ENCODE measurements at places on chromosomes 5 and 9. TPM values are rescaled to one million over a fixed set of nuclear protein-coding genes. Genes with fewer than 3 reads are reported as not detected.

The TAS2R1 gene
- not detected for total RNA-seq

The PRRX2 gene
- 2.5 TPM for total RNA-seq

The MARCOL gene
- total RNA-seq = not detected

The SLCO4C1 gene
- 29.5 TPM for total RNA-seq

The TEX48 gene
- not detected for total RNA-seq

The SEMA6A gene
- 44.3 TPM for total RNA-seq

DNA sequence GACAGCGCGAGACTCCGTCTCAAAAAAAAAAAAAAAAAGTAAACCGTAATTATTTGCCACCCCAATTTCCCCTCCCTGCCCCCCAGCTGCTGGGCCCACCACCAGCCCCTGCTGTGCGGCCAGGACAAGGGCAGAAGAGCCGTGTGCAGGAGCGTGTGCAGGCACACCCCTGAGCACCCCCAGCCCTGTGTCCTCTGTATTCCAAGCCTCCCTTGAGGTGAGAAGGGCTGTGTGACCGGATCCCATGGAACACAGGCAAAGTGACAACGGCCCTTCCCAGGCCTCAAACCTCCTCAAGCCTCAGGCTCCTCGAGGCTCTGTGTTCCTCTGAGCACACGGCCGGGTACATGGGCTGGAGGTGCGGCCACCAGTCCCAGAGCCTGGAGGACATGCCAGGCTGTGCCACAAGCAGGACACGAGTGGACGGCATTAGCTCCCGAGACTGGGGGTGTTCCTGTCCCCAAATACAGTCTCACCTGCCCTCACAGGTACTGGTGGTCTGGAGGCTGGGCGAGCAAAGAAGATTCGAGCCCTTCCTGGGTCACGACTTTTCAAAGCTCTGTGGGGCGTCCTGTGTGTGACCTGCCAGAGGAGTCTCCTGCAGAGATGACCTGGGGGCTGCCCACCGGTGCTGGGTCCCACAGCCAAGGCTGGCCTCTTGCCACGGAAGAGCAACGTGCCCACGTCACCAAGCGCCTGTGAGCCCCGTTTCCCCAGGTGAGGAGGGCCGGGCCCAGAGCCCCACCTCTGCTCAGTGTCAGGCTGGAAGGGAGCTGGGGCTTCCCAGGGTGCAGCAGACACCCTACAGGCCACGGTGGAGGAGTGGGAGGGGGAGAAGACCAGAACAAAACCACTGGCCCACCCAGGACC is 47.1 kb upstream of the SIMC1 start:
- H3K27me3 ChIP-seq = peaks cover 14% of the 10 kb centered on the region
- no peak overlapping the region for H3K4me3 ChIP-seq
- H3K4me1 ChIP-seq = peaks cover 4% of the 10 kb centered on the region
- no peak overlapping the region for H3K27ac ChIP-seq

DNA sequence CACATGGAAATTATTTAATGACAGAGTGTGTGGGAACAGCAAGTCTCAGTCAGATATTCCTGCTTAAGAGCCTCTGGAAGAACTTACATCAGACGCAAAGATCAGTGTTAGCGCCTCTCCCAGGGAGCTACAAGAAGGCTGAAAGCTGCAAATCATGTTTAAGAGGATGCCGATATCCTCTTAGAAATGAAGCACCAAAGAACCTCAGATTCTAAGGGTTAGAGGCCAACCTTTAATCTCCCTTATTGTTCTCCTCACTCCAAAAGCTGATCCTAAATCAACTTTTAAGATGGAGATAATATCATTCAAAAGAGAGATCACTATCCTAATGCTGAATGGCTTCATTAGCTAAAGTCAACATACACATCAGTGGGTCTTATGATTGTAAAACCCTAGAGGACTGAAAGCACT is 160.6 kb downstream of the NFIB start:
- H3K36me3 ChIP-seq = no peaks in the 10 kb centered on the region
- no peak overlapping the region for H3K4me3 ChIP-seq
- no peak for DNase-seq

DNA sequence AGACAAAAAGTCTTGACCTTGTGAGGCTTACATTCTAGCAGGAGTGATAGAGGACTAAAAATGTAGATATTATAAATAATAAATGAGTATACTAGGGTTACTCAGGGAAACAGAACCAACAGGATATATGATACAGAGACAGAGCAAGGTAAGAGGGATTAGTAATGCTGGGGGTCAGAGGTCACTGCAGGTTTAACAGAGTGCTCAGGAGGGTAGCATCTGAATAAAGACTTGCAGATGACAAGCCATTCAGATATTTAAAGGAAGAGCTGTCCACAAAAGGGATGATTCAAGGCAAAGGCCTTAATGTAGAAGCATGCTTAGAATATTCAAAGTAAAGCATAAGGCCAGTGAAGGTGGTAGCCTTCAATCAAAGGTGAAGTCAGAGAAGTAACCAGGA is 65.6 kb upstream of the SEMA6A start:
- no peak overlapping the region for H3K4me3 ChIP-seq
- no peak overlapping the region for H3K27ac ChIP-seq
- DNase-seq = no peak
- H3K27me3 ChIP-seq = no peaks in the 10 kb centered on the region
- H3K4me1 ChIP-seq = no peaks in the 10 kb centered on the region
- H3K36me3 ChIP-seq = no peaks in the 10 kb centered on the region

DNA sequence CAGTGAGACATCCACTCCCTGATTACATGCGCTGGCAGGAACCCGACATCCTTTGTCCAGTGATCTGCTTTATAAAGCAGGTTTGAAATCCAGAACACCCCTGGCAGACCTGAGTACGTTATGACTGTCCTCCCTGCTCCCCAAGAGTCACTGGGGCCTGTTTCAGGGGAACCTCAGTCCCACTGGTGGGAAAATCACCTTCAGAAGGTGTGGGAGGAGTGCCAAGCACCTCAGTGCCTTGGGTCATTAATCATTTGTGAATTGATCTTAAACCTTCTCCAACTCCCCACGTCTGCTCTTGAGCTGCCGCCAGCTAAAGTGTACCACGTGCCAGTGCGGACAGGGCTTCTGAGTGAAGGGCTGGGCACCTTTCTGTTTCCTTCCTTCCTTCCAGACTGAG is 16.2 kb downstream of the SLC6A3 start:
- H3K4me1 ChIP-seq = no peaks in the 10 kb centered on the region
- no peak overlapping the region for H3K4me3 ChIP-seq
- H3K36me3 ChIP-seq = no peaks in the 10 kb centered on the region
- no peak overlapping the region for H3K27ac ChIP-seq
- no peak for DNase-seq
- H3K27me3 ChIP-seq = no peaks in the 10 kb centered on the region

- H3K27ac ChIP-seq = no peak overlapping the region
- peaks cover 16% of the 10 kb centered on the region for H3K36me3 ChIP-seq
- no peaks in the 10 kb centered on the region for H3K27me3 ChIP-seq
- peaks cover 17% of the 10 kb centered on the region for H3K4me1 ChIP-seq
- DNase-seq = no peak
Observed at GRCh38 chr5:80205846-80206245, 50.0 kb downstream of the SERINC5 start.

GRCh38 chr9:94870465-94870792 is 143.9 kb downstream of the AOPEP start:
- H3K4me3 ChIP-seq = no peak overlapping the region
- DNase-seq = no peak
- H3K4me1 ChIP-seq = peaks cover 79% of the 10 kb centered on the region
- no peak overlapping the region for H3K27ac ChIP-seq

GRCh38 chr9:9846557-9846956 is 766.2 kb downstream of the PTPRD start:
- DNase-seq = no peak
- H3K4me1 ChIP-seq = no peaks in the 10 kb centered on the region
- no peak overlapping the region for H3K27ac ChIP-seq
- H3K27me3 ChIP-seq = no peaks in the 10 kb centered on the region
- H3K36me3 ChIP-seq = no peaks in the 10 kb centered on the region
- H3K4me3 ChIP-seq = no peak overlapping the region

- DNase-seq = peak; percentile 40
- H3K4me3 ChIP-seq = no peak overlapping the region
- no peaks in the 10 kb centered on the region for H3K36me3 ChIP-seq
- no peak overlapping the region for H3K27ac ChIP-seq
- peaks cover 22% of the 10 kb centered on the region for H3K27me3 ChIP-seq
- H3K4me1 ChIP-seq = peaks cover 6% of the 10 kb centered on the region
Observed at GRCh38 chr5:1203311-1203967, 2.0 kb downstream of the SLC6A19 start.

- DNase-seq = no peak
- no peaks in the 10 kb centered on the region for H3K4me1 ChIP-seq
- H3K27me3 ChIP-seq = no peaks in the 10 kb centered on the region
Observed at GRCh38 chr5:169176709-169177694, 123.9 kb downstream of the SLIT3 start.

GRCh38 chr9:94160594-94161501 is 76.6 kb downstream of the PTPDC1 start:
- H3K36me3 ChIP-seq = no peaks in the 10 kb centered on the region
- H3K27ac ChIP-seq = no peak overlapping the region
- DNase-seq = no peak
- H3K4me3 ChIP-seq = no peak overlapping the region
- peaks cover 23% of the 10 kb centered on the region for H3K4me1 ChIP-seq
- no peaks in the 10 kb centered on the region for H3K27me3 ChIP-seq

GRCh38 chr5:41270423-41271251 is 57.3 kb upstream of the C6 start:
- no peak overlapping the region for H3K4me3 ChIP-seq
- H3K36me3 ChIP-seq = no peaks in the 10 kb centered on the region
- no peaks in the 10 kb centered on the region for H3K27me3 ChIP-seq
- H3K4me1 ChIP-seq = no peaks in the 10 kb centered on the region
- H3K27ac ChIP-seq = no peak overlapping the region

DNA sequence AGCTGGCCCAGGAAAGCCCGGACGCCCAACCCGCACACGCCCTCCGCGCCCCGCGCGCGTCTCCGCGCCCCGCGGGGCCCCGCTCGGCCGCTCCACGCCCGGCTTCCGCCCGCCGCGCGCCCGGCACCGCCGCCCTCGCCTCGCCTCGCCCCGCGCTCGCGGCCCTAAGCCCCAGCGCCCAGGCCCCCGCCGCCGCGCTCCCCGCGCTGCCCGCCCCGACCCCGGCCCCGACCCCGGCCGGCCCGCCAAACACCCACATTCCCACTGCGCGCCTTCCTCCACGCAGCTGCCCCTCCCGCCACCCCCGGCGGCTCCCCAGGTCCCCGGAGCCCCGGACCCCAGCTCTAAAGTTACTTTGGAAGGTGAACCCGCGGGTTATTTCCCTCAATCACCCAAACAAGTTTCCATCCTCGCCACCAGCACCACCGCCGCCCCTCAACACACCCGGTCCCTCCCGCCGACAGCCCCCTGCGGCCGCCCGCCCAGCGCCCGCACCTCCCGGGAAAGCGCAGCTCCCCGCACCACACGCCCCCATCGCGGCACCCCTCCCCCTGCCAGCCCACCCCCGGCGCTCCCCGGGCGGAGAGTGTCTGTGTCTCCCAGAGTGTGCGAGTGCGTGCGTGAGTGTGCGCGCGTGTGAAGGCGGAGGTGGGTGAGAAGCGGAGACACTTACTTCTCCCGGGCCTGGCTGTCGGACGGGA is 439 bp downstream of the SSBP2 start:
- peak overlapping the region; percentile 70 for H3K4me3 ChIP-seq
- H3K27ac ChIP-seq = peak overlapping the region; percentile 97
- peaks cover 33% of the 10 kb centered on the region for H3K4me1 ChIP-seq

- no peaks in the 10 kb centered on the region for H3K27me3 ChIP-seq
- no peak overlapping the region for H3K4me3 ChIP-seq
- DNase-seq = peak; percentile 60
- H3K36me3 ChIP-seq = no peaks in the 10 kb centered on the region
Observed at GRCh38 chr5:34522599-34523386, 133.3 kb upstream of the RAI14 start.

- H3K27me3 ChIP-seq = no peaks in the 10 kb centered on the region
- H3K36me3 ChIP-seq = peaks cover 59% of the 10 kb centered on the region
- H3K4me1 ChIP-seq = no peaks in the 10 kb centered on the region
- no peak for DNase-seq
- H3K27ac ChIP-seq = no peak overlapping the region
Observed at GRCh38 chr9:120608421-120608820, 28.5 kb upstream of the CDK5RAP2 start.

GRCh38 chr5:58898006-58898405 is 315.1 kb downstream of the RAB3C start:
- no peak overlapping the region for H3K27ac ChIP-seq
- no peak overlapping the region for H3K4me3 ChIP-seq

DNA sequence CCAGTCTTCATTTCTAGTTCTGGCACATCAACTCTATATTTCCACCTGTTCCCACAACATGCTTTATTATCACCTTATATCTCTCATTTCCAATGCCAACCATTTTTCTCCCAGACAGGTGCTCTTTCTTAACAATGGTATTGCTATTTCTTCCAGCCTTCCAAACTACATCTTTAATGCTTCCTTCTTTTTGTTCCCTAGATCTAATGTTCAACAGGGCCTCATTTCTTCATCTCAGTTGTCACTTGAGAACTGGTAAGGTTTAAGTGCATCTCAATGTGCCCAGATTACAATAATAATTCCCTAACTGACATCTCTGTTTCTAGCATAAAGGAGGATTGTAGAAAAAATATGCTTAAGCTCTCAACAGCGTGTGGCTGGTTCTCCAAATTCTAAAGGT is 272.6 kb downstream of the COX7C start:
- H3K4me1 ChIP-seq = no peaks in the 10 kb centered on the region
- H3K27ac ChIP-seq = no peak overlapping the region
- H3K27me3 ChIP-seq = no peaks in the 10 kb centered on the region

DNA sequence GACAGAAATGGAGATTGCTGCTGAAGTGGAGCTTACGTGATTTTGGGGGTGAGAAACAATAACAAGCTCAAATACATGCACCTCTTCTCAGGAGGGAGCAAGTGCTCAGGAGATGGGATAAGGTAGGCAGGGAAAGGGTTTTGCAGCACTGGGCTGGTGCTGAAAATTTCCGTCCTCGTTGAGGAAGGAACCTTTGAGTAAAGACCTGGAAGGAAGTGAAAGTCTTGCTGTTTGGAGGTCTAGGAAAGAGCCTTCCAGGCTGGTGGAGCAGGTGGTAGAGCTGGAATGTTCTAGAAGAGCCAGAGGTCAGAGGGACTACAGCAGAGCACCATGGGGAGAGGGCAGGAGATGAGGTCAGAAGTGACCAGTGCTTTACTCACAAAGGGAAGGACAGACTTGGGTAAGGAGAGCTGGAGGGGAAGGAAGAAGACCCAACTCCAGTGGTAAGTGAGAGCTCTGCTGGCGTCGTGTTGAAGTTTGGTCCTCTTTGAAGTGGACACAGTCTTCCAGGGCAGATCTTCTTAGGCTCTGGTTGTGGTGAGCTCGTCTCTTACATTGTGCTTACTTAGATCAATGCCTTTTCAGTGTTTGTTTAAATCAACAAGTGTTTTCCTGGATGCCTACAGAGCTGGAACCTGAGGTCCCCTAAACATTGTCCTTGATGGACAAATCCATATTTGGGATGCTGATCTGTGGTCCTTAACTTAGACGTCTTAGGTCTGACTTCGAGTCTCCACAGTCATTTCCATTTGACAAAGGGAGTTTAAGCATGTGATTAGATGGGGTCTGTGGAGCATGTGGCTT is 21.0 kb downstream of the ANKRD33B start:
- H3K4me1 ChIP-seq = no peaks in the 10 kb centered on the region
- no peak overlapping the region for H3K27ac ChIP-seq
- H3K27me3 ChIP-seq = no peaks in the 10 kb centered on the region
- no peaks in the 10 kb centered on the region for H3K36me3 ChIP-seq

GRCh38 chr9:126327006-126327713 is 531 bp downstream of the MVB12B start:
- H3K4me3 ChIP-seq = peak overlapping the region; percentile 73
- H3K36me3 ChIP-seq = no peaks in the 10 kb centered on the region
- no peaks in the 10 kb centered on the region for H3K27me3 ChIP-seq
- H3K27ac ChIP-seq = peak overlapping the region; percentile 86
- no peak for DNase-seq

Data from lower lobe of right lung (tissue), 2 donors.